Glomerular endothelial cell (primary cell): ENCODE measurements at places on chromosomes 2 and 18. TPM values are rescaled to one million over a fixed set of nuclear protein-coding genes. Genes with fewer than 3 reads are reported as not detected.

DNA sequence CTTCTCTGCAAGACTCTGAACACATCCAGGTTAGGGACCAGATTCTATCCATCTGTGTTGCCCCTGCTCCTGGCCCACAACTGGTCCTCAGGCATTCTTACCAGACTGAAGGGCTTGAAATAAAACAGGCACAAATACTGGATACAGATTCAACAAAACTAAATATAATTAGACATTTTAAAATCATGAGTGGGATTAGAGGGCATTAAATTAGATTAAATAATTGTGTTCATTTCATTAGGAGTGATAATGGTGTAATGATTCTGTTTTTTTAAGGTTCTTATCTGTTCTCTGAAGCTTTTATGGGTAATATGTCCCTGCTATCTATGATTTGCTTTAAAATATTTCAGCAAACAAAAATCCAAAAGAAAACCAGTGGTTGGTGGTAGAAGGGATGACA is 226.5 kb downstream of the IRS1 start:
- no peak for DNase-seq

KCNS3 gene
- total RNA-seq, result 6.8 and 13.0 TPM in 2 replicates

DNA sequence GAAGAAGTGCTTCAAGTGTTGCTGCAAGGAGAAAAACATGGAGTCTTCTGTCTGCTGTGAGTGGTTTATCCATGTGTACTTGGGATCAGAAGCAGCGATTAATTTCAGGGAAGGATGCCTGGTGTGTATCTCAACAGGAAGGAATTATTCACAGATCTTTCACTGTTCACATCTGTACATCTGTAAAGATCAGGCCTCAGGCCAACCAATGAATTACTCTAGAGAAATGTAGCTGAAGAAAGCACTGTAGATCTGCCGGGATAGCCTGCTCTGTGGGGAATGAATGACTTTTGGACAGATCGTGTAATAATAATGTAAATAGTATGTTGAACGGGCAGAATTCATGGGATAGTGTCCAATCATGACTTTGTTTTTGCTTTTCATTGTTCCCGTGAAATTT is 54.0 kb upstream of the SPP2 start:
- DNase-seq, result no peak

DNA sequence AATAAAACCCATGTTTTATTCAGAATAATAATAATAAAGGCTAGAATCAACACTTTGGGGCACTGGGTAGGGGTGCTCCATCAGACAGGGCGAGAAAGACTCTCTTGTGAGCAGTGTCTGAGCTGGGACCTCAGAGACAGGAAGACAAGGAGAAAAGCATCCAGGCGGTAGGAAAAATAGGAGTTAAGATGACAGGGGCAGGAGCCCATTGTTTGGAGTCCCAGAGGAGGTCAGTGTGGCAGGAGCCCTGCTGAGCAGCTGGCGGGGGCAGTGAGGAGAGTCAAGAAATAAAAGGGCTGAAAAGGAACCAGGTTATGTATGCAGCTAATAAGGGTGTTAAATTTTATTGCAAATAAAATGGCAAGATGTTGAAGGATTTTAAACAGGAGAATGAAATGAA is 457.4 kb downstream of the FBXO15 start:
- no peak for DNase-seq

DNA sequence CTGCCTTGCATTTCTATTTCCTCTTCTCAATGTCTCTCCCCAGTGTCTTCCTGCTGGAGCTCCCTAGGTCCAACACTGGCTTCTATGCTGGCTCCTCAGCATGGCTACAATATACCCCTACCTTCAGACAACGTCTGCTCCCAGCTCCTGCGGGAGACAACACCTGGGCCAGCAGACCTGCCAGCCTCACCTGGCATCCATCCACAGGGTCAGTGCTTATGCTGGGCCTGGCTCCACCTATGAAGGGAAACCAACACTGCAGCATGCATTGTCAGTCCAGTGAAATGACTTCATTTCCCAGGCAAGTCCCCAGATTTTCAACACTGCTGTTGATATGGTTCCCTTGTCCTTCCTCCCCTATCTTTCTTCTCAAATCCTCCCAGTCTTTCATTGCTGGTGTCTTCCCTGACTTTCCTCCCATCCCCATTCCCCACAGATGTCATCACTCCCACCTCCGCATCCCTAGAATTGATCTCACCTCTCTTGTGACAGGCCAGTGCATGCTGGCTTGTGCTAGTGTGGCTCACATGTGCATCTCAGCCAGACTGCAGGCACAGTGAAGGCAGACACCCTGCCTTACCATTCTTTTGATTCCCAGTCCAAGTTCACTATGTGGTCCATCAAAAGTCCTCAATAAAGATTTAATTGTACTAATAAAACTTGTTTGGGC is 98.0 kb downstream of the MYO5B start:
- no peak for DNase-seq

DNA sequence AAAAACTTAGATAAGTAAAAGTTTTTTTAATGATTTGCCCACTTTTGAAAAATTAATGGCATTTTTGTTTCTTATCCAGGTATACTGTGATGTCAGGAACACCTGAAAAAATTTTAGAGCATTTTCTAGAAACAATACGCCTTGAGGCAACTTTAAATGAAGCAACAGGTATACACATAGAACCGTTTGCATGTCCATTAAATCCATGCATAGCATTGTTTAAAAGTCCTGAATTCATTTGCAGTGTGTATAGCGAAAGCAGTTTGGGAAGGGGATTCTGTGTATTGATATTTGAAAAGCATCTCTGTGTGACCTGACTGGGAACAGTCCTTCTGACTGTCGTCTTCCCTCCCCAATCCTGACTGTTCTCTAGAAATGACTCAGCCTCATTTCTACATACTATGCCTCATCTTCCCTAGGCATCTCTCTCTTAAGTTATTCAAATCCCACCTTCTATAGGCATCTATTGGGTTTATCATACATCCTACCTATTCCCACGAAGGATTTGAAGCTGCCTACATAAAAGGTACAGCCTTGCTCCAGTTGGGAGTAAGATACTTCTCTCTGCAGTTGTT is 79.2 kb upstream of the MAP3K20 start:
- DNase-seq, result no peak

- no peak for DNase-seq
Observed at GRCh38 chr2:9797086-9797485, 46.2 kb upstream of the TAF1B start.

PRKAG3 gene
- not detected in 2 replicates for total RNA-seq
